ENCODE measurements at places on chromosomes 13 and 19.
A peak's percentile ranks its signal among the peaks of the same experiment; 100 is the strongest.

DNA sequence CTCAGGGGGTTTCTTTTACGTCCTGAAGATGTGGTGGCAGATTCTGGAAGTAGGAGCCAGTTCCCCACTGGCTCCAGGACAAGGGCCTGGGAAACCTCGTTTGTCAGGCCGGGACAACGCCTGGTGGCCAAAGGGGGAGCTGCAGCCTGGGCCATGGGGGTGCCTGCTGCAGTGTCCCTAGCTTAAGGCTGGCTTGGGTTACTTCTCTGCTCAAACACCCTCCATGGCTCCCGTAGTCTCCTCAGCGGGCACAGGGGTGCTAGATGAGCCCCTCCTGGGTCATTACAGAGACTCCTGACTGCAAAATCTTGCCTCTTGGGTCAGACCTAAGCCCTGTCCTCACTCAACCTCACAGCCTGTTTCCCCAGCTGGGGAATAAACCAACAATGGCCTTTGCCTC lies 14.7 kb downstream of the CILP2 start:
- peak; percentile 88 for DNase-seq

DNA sequence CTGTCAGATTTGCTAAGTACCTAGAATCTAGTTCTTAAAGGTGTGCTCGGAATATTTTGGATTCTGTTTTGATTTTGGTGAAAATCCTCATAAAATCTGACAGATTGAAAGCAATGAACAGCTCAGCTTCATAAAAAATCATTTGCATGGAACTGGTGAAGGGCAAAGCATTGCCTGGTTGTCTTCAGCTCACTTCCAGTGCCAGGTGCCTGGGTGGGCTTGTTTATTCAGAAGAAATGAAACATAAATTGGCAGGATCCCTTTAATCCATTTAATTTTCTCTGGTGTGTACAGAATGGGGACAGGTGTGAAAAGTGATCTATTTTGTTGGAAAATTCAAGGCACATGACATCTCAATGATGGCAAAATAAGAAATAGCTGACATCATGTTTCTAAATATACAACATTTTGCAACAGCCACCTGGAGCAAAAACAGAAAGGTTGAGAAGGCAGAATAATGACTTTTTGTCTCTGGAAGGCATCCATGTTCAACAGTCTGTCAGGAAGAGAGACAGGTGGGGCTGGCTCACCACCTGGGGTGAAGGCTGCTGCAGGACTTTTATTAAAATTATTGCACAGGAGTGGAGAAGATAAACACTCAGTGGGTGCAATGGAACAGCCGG lies 52.2 kb downstream of the RFC3 start:
- DNase-seq: no peak

DNA sequence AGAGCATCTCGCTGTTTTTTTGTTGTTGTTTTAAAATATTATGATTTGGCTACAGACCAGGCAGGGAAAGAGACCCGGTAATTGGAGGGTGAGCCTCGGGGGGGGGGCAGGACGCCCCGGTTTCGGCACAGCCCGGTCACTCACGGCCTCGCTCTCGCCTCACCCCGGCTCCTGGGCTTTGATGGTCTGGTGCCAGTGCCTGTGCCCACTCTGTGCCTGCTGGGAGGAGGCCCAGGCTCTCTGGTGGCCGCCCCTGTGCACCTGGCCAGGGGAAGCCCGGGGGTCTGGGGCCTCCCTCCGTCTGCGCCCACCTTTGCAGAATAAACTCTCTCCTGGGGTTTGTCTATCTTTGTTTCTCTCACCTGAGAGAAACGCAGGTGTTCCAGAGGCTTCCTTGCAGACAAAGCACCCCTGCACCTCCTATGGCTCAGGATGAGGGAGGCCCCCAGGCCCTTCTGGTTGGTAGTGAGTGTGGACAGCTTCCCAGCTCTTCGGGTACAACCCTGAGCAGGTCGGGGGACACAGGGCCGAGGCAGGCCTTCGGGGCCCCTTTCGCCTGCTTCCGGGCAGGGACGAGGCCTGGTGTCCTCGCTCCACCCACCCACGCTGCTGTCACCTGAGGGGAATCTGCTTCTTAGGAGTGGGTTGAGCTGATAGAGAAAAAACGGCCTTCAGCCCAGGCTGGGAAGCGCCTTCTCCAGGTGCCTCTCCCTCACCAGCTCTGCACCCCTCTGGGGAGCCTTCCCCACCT lies 183.3 kb downstream of the KDM4B start:
- no peak for DNase-seq

DNA sequence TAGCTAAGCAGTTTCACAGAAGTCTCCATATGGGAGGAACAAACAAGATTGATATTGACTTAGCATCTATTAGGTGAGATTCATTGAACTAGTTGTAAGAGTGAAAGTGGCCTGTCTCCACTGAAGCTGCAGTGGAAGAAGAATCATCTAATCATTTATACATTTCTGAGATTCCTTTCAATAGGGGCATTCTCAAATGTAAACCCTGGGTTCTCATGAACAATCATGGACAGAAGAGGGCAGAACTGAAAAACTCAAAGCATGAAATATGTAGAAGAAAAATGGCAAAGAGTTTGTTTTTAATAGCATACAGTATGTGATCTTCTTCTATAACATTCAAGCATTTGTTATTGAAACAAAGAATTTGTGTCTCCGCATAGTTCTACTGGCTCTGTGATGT lies 17.6 kb upstream of the POSTN start:
- no peak for DNase-seq

DNA sequence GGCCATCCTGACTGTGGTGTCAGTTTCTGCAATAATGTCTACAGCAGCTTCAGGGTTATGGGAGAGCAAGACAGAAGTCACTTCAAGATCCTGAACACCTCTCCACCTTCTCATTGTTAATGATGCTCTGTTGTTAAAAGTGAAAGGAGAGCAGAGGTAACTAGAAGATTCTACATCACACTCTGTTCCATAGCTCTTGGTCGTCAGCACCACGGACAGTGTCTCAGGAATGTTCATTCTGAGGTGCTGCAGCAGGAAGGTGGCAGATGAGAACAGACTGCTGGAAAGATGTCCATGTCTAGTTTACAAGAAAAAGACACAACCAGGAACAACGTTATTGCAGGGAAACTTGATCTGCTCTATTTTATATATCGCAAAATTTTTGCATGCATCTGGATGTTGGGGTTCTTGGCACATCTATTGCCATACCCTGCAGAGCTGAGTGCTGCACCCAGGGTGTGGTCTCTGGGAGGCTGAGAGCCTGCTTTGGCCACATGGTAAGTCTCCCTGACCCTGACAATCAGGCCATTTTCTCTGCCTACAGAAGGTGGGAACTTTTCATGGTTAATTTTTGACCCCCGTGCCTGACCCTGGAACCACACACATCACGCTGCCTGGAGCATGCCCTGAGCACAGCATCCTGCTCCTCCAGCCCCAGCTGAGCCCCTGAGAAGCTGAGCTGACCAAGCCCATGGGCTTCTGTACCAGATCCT lies 12.7 kb downstream of the CEACAM21 start:
- DNase-seq: peak; percentile 61
